ENCODE measurements at places on chromosomes 6 and 20.

DNA sequence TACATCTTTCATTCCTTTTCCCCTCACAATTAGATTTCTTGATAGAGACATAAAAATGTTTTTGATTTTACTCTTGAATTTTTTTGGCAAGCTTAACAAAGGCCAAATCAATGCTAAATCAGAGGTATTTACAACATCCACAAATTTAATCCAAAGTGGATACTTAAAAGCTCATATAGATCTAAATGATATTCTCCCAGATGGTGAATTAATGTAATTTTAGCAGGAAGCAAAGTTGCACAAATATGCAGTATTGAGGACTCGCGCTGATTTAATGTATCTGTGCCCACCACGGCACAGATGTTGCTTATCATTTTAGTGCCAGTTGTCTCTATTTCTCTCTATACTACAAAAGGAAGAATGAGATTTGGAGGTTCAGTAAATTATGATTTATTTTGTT is 167.4 kb downstream of the COL19A1 start:
- no peak for DNase-seq

DNA sequence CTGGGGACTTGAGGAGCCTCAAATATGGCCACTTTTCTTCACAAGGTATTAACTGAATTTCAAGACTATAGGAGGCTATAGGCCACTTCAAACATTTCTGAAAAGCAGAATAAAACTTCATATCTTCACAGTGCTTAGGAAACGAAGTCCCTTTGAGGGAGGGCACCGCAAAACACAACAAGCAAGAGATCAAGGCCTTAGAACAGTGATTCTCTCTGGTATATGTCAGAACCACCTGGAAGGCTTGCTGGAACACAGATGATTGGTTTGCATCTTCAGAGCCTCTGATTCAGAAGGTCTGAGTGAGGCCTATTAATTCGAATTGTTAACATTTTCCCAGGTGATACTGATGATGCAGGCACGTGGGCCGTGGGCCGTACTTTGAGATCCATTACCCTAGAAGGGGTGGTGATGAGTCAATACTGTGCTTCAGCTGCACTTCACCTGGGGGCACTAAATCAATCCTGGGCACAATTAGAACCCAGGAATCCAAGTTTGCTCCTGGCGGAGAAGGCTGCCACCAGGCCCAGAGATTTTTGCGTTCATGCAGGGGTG is 10.7 kb downstream of the SUN5 start:
- no peak for DNase-seq

DNA sequence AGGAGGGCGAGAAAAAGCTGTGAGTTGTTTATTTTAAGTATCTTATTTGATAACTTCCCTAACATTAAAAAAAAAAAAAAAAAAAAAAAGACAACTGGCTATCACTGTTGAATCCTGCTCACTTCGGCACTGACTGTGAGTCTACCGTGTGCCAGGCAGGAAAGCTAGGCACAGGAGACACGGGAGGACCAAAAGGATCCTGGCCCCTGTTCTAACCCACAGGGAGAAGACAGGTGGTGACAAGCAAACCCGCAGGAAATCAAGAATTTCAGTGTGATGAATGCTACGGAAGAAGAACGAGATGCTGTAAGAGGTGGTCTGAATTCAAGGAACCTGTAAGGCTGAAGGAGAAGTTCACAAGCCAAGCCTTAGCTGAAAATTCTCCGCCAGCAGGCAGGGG is 94.7 kb upstream of the NFATC2 start:
- no peak for DNase-seq

DNA sequence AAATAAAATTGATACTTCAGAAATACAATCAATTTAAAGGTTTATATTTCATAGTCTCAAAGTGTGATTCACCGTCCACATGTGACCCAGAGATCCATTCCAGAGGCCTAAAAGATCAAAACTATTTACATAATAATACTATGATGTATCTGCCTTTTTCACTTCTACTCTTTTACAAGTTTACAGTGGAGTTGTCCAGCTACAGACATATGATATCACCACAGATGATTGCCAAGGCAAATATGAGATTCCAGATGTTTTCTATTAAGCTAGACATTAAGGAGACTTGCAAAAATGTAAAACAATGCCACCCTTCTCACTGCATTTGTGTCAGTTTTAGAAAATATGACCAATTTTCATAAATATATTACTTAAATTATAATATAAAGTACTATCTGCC is 443.7 kb downstream of the GJA1 start:
- peak; percentile 21 for DNase-seq

Measured in AG20443 (cell line).